Lower lobe of right lung (tissue), 2 donors: ENCODE measurements at places on chromosomes 12 and 14. TPM values are rescaled to one million over a fixed set of nuclear protein-coding genes. Genes with fewer than 3 reads are reported as not detected.

DNA sequence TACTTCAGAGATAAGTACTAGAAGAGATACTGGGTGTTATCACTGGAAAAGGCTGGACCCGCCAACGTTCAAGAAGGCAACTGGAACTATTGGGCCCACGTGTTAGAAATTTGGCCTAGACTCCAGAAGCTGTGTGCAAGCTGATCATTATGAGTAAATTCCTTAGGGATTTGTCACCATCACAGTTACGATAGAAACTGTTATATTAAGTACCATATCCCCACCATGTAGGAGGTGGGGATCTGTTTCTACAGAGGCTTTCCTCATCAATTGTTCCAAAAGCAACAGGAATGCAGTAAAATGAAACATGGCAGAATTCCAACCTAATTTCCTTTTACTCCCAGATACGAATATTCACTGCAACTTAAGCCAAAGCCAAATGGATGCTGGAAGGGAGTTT lies 170.7 kb downstream of the NOVA1 start:
- no peak overlapping the region for H3K27ac ChIP-seq
- no peaks in the 10 kb centered on the region for H3K27me3 ChIP-seq
- H3K4me3 ChIP-seq: no peak overlapping the region
- DNase-seq: no peak
- H3K4me1 ChIP-seq: no peaks in the 10 kb centered on the region

- H3K4me3 ChIP-seq: no peak overlapping the region
- peaks cover 6% of the 10 kb centered on the region for H3K4me1 ChIP-seq
- no peak for DNase-seq
These were observed 41.8 kb upstream of the DCD start for GRCh38 chr12:54689984-54690383.

- no peaks in the 10 kb centered on the region for H3K27me3 ChIP-seq
- H3K4me3 ChIP-seq: no peak overlapping the region
- no peaks in the 10 kb centered on the region for H3K36me3 ChIP-seq
- peaks cover 27% of the 10 kb centered on the region for H3K4me1 ChIP-seq
These were observed 21.0 kb downstream of the BATF start for GRCh38 chr14:75543253-75543652.

DNA sequence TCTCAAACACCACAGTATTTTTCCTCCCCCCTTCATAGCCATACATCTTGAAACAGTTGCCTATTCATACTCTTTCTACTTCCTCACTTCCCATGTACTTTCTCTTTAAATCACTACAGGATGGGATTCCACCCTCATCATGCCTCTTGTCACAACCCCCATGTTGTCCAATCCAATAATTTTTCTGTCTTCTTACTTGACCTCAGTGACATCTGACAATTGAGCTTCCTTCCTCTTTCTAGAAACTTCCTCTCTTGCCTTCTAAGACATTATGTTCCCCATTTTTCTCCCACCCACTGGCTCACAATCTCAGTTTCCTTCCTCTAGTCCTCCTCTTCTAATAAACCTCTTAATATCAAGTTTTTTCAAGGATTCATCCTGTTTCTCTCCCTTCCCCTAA lies 5.3 kb downstream of the C2CD5 start:
- H3K36me3 ChIP-seq: no peaks in the 10 kb centered on the region
- H3K4me1 ChIP-seq: peaks cover 51% of the 10 kb centered on the region

GRCh38 chr12:31370531-31371255 lies 44.7 kb upstream of the SINHCAF start:
- no peaks in the 10 kb centered on the region for H3K27me3 ChIP-seq
- H3K27ac ChIP-seq: no peak overlapping the region
- H3K4me3 ChIP-seq: peak overlapping the region; percentile 32
- peaks cover 14% of the 10 kb centered on the region for H3K4me1 ChIP-seq

DNA sequence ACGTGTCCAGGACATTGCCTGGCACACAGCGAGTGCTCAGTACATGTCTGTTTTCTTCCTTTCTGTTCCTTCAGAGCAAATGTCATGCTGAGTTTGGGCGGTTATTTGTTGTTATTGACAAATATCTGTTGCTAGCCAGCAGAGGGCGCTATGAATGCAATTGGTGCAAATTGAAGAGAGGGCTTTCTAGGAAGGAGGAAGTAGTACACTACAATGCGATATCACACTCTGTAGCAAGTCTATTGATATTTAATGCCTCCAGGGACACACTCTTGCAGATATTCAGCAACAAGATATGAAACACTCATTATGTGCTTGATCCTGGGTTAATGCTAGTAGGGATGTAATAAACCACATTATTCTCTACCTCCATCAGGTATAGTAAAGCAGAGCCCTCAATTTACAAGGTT lies 267.3 kb upstream of the SRRM4 start:
- H3K4me1 ChIP-seq: no peaks in the 10 kb centered on the region
- no peak for DNase-seq
- H3K27me3 ChIP-seq: no peaks in the 10 kb centered on the region
- no peak overlapping the region for H3K4me3 ChIP-seq
- no peak overlapping the region for H3K27ac ChIP-seq
- H3K36me3 ChIP-seq: no peaks in the 10 kb centered on the region

DNA sequence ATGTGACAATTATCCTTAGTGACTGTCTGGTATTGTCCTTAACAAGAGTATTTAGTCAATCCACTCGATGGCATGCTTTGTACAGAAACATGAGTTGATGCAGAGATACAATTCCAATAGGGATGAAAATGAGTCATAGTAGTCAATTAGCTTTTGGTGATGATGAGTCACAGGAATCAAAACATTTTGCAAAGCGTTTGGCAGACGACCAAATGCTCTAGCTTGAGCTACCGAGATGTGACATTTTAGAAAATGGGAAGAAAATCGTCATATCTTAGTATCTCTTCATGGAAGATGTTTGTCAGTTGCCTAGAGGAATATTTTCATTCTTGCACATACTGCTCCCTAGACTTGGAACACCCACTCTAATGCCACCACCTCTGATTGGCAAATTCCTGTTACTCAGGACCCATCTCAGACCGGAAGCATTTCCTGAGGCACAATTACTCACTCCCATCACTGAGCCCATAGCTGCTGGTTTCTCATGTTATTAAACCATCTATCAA lies 95.0 kb downstream of the LMNTD1 start:
- no peak overlapping the region for H3K4me3 ChIP-seq
- no peaks in the 10 kb centered on the region for H3K27me3 ChIP-seq
- H3K27ac ChIP-seq: no peak overlapping the region
- H3K36me3 ChIP-seq: no peaks in the 10 kb centered on the region

GRCh38 chr14:38168416-38168815 lies 39.3 kb upstream of the SSTR1 start:
- peaks cover 4% of the 10 kb centered on the region for H3K4me1 ChIP-seq
- no peaks in the 10 kb centered on the region for H3K36me3 ChIP-seq
- DNase-seq: no peak
- H3K27me3 ChIP-seq: no peaks in the 10 kb centered on the region
- no peak overlapping the region for H3K27ac ChIP-seq

The AKT1 gene
- 154 TPM for total RNA-seq

The SPTB gene
- total RNA-seq: 2.5 TPM

The SLCO1B1 gene
- total RNA-seq: not detected

The INHBC gene
- not detected for total RNA-seq

The CINP gene
- 34.3 TPM for total RNA-seq
